ENCODE measurements at places on chromosomes 5 and 9.

- no peak for DNase-seq
Observed at GRCh38 chr5:140202610-140203009, 27.6 kb downstream of the CYSTM1 start.

DNA sequence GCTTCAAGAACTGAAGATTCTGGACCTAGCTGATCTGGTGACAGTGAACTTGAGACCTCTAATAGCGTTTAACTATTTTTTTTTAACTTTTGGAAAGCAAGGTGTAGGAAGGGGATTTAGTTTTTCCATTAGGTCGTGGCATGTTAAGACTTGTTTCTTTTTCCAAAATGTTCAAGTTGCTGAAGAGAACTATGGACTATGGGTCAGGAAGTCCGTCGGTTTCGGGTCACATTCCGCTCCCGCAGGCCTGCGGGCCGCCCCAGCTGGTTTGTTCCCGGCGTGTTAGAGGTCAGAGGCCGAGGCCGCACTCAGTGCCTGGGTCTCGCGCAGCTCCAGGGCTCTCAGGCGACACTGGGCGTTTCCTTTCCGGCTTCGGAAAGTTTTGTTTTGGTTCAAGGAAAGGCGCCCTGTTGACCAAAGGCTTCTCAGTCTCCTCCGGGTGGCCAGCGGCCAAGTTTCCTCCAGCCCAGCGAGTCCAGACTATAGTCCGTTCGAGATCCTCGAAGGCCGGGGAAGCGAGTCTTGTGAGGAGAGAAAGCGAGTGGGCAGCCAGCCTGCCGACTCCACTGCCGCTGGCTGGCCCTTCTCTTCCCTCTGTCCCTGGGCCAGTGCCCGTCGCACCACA, 586 bp upstream of the FCHO2 start:
- no peak for DNase-seq

- DNase-seq, result no peak
Observed at GRCh38 chr5:531749-532315, 7.6 kb upstream of the SLC9A3 start.

GRCh38 chr9:121143771-121144170, 57.9 kb downstream of the RAB14 start:
- no peak for DNase-seq

DNA sequence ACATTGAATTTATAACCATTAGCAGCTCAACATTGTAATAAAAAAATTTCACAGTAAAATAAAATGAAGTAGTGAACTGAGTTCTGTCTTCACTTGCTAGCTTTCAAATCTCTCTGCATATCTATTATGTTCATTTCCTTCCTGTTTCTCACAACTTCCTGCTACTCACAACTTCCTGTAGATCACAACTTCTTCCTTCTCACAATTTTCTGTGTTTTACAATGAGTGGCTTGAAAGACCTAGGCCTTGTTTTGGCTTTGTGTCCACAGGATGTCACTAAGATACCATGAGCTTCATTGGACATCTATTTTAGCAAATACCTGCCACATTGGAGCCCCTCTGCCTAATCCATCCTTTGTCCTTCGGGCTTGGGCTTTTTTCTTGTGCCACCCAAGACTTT, 480.3 kb upstream of the ADAMTS16 start:
- DNase-seq, result no peak

GRCh38 chr9:73470766-73471165, 319.1 kb downstream of the ANXA1 start:
- no peak for DNase-seq

DNA sequence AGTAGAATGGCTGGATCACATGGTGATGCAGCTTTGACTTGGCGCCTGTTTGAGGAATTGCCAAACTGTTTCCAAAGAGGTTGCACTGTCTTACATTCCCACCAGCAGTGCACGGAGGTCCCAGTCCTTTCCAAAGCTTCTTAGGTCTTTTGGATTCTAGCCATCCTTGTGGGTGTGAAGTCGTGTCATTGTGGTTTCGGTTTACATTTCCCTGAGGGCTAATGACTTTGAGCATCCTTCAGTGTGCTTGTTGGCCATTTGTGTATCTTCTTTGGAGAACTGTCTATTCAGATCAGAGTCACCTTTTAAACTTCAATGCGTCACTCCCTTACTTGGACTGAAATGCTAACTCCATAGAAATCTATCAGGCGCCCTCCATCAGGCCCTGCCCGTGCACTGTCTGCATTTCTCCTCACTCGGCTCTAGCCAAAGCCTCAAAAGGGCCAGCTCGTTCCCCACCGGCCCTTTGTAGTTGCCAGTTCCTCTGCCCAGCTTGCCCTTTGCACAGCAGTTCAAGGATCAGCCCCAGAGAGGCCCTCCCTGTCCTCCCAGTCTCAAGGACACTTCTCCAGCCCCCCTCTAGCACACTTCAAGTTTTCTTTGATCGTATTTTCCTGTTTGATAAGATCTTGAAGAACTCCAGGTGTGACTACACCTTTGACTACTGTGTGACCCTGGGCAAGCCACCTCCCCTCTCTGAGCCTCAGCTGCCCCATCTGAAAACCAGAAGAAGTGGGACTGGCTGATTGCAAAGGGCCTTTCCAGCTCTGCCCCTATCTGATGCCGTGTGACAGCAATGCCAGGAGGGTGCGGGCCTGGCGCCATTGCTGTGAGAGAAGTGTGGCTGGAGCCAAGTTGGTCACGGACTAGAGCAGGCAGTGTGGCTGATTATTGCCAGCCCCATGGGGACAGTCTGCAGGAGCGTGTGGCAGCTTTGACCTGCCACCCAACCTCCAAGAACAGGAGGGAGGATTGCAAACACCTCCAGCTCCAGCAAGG, 5.6 kb downstream of the HRH2 start:
- no peak for DNase-seq

DNA sequence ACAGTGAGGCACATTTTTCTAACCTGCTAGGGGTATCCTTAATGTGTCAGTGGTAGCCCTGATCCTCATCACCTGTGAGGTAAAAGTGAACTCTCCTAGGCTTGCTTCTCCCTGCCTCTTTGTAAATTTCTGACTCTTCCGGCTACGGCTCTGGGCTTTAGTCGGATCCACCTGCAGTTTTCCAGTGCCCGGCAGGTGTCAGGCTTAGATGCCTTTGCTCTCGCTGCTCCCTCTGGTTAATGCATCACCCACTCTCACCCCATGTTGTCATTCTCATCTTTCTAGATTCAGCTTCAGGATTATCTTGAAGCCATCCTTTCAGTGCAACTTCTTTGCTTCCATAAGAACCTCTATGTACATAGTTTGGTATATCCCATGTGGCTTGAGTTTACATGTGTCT, 3.6 kb downstream of the CEP78 start:
- no peak for DNase-seq

DNA sequence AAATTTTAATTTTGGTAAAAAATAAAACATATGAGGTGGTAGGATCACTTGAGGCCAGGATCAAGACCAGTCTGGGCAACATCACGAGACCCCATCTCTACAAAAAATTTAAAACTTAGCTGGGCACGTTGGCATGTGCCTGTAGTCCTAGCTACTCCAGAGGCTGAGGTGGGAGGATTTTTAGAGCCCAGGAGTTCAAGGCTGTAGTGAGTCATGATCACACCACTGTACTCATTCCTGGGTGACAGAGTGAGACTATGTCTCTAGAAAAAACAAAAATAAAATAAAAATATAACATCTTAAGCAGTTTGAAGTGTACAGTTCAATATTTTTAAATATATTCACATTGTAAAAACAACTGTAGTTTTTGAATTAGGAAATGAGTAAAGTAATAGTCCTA, 108.3 kb downstream of the SMIM15 start:
- DNase-seq, result no peak

DNA sequence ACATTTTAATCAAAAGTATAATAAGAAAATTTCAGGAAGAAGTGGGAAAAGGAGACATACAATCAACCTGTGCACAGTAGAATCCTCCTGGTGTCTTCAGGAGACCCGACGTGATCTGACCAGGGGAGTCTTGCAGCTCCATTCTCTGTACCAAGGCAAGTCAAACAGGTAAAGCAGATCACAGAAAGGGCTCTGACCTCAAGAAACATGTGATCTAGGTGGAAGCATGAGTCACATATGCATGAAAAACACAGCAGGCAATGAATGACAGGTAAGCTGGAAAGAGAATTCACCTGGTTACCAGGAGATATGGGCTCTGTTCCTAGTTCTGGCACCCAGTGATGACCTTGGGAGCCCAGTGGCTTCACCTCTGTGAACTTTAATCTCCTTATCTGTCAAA, 19.4 kb upstream of the FABP6 start:
- DNase-seq, result no peak

DNA sequence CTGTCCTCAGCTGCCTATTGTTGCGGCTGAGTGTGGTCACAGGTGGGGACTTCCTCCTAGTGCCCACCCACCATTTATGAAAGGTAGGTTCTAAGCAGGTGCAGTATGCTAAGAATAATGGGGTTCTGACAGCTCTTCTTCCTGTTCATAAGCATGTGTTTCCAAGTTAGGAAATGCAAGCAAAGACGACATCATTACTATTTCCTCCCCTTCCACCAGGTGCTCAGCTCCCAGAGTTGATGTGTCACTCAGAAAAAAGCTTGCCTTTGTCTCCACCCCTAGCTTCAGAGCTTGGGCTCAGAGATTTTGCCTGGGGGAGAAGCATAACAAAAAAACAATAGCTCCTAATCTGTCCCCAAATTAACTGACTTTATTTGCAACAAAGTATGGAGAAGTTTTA, 1076.7 kb downstream of the NR2F1-AS1 start:
- no peak for DNase-seq

DNA sequence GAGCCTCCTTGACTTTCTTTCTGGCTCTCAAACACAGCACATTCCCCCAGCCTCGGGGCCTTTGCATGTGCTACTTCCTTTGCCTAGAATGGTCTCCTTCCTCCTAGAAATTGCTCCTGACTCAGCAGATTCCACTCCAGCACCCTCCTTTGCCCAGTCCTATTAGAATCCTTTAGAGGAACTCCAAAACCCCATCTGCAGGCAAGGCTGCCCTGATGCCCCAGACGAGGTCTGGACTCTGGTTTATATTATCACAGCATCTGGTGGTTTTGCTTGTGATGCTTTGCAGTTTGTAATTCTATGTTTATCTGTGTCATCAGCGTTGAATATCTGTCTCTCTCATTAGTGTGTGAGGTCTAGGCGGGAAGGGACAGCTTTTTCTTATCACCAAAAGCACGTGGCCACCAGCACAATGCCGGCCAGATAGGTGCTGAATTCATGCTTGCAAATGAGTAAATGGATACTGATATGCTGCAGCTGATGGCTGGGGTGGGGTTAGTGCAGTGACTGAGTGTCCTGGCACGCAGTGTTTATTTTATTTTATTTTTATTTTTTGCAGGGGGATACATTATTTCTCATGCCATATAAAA, 30.0 kb upstream of the ANKH start:
- no peak for DNase-seq

DNA sequence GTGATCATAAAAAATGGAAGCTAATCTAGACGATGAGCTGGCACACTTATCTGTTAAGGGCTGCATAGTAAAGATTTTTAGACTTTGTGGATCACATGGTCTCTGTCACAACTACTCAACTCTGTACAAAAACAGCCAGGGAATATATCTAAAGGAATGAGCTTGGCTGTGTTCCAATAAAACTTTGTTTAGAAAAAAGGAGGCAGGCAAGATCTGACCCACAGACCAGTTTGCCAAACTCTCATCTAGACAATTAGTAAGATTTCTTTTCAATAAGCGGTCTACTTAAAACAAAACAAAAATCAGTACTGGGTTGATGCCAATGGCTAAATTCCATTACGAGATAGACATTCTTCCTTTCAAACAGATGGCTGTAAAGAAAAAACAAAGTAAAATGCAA, 53.0 kb upstream of the RETREG1 start:
- no peak for DNase-seq

GRCh38 chr5:83551821-83552220, 80.3 kb downstream of the VCAN start:
- DNase-seq, result no peak

DNA sequence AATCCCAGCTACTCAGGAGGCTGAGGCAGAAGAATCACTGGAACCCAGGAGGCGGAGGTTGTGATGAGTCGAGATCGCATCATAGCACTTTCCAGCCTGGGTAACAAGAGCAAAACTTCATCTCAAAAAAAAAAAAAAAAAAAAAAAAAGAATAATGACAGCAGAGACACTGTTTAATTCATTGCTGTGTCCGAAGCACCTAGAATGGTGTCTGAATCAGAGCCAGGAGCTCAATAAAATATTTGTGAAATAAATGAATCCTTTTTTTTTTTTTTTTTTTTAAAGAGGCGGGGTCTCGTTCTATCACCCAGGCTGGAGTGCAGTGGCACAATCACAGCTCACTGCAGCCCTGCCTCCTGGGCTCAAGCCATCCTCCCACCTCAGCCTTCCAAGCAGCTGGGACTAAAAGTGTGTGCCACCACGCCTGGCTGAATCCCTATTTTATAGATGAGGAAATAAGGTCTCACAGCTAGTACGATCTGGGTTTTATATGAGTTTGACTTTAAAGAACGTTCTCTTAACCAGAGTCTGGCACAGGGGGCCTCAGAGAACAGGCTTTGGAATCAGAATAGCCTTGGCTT, 47.8 kb downstream of the THOC3 start:
- peak; percentile 54 for DNase-seq

DNA sequence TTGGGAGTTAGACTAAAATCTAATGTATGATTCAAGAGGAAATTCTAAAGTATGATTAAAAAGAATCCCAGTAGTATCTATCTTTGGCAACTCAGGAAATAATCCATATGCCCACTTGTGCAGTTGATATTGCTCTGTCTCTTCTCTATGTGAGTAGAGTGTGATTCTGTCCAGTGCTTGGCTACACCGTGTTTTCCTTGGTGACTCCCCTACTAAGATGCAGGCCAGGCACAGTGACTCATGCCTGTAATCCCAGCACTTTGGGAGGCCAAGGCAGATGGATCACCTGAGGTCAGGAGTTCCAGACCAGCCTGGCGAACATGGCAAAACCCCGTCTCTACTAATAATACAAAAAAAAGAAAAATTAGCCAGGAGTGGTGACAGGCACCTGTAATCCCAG, 495.4 kb downstream of the MAT2B start:
- DNase-seq, result no peak

- no peak for DNase-seq
Observed at GRCh38 chr5:19753579-19753978, 234.4 kb downstream of the CDH18 start.

DNA sequence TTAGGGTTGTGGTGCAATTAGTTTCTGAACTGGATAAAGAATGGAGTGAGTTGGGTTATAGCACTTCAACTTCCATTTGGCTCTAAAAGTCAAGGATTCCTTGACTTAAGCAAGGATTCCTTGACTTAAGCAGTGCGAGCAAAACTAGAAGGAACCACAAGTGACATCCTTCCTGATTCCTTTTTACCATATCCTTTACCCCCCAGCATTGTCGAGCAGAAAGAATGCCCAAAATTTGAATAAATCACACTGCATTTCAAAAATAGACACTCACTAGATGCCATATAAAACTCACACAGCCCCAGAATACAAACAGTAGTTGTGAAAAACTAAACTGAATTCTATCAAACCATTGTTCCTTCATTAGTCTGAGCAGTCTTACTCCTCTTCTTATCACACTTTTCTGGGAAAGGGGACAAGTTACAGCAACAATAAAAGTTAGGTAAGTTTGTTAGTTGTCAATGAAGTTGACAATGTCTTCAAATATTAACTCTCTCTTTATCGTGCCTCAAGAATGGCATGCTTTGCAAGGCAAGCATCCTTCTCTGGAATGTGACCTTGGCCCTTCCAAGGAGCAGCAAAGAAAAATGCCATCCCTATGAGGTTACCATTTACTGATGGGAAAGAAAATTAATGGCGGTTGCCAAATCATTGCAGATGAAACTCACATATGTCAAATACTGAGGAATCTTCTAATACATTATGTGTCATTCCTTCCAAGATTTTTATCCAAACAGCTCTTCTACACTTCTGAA, 273.3 kb upstream of the ANKRD55 start:
- DNase-seq, result peak; percentile 20

Data from HS-5 (cell line).